ENCODE measurements at places on chromosomes 7 and 10.

DNA sequence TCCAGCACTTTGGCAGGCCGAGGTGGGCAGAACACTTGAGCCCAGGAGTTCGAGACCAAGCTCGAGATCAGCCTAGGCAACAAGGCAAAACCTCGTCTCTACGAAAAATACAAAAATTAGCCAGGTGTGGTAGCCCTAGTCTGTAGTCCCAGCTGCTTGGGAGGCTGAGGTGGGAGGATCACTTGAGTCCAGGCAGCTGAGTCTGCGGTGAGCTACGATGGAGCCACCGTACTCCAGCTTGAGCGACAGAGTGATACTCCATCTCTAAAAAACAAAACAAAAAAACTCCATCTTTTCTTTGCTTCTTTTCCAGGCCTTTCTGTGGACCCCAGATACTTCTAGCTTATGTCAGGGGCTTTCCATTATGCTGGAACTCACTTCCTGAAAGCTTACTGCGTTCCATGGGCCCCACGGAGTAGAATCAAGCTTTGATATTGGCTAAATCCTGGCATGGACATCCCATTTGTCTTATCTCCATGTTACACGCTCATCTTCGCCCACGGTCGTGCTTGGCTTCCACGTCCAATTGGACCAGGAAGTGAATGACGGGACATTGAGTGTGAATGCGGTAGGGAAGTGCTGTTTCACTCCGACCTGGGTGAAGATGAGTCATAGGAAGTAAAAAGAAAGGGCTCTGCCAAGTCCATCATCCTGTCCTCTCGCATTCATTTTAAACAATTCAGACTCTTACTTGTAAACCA, 45.7 kb downstream of the FAM171A1 start:
- DNase-seq = no peak

- DNase-seq = no peak
These were observed 275.6 kb upstream of the FOXK1 start for GRCh38 chr7:4406288-4407058.

- DNase-seq = peak; percentile 17
These were observed 70.2 kb upstream of the FERD3L start for GRCh38 chr7:19215412-19215811.

DNA sequence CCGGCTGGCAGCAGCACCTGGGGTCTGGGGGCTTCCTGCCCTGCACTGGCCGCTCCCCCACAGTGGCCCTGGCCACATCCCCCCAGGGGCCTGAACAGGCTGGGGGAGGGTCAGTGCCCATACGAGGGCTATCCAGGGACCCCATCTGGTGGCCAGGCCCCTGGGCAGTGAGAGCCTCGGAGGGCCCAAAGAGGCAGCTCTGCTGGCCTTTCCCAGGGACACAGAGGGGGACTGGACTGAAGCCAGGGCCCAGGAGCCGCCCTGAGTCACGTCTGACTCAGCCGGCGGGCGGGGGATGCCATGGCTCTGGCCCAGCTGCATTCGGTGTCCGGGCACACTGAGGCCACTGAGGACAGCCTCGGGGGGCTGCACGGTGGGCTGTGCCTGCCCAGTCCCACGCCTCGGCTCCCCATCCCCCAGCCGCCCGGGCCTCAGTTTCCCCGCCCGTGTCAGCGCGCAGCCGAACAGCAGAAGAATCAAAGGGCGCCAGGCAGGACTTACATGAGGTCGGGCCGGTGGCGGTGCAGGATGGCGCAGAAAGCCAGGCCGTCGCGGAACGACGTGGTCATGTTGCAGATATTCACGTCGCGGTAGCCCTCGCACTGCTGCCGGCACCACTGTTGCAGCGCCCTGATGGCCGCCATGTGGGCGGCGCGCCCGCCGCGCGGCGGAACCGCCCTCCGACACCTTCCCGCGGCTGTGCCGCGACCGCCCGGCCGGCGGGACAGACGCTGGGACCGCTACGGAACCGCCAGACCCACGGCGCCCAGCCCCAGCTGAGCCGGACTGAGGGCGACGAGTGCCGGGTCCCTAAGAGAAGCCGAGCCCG, at the start of gene MICALL2:
TSS of gene MICALL2 (minus strand) at position 788 of the 829 bp plus-strand sequence. CDS start at position 644, 144 bp downstream.
- DNase-seq = peak; percentile 55

GRCh38 chr7:46123-46829, 146.1 kb upstream of the FAM20C start:
- DNase-seq = no peak

DNA sequence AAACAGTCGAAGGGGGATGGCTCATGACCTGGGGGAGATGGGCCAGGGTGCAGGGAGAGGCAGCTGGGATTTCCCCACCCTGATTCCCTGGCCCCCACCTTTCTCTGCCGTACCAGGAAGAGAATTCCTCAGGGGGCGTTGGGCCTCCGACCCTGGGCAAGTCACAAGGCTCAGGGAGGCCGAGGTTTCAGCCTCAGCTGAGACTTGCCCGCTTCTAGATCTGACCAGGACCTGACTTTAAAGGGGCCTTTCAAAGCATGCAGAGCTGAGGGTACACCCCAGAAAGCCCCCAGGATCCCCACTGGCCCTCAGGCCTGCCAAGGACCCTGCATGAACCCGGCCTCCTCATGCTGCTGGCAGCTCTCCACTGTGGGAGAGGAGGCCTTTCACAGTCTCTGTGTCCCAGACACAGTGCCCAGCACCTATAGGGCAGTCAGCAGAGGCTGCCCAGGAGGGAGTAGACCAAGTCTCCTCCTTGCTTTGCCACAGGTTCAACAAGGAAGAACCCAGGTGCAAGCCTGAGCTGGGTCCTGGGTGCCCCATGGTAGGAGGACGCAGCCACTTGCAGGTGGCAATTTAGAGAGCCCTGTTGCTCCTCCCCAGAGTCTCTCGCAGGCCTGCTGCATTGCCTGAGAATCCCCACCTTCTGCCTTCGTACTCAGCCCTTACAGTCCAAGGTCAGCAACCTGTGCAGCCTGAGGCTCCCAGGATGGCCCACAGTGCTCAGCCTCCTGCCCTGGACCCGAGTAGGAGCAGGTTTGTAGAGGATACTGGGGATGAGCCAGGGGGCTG, 89.3 kb downstream of the CHST15 start:
- DNase-seq = no peak

DNA sequence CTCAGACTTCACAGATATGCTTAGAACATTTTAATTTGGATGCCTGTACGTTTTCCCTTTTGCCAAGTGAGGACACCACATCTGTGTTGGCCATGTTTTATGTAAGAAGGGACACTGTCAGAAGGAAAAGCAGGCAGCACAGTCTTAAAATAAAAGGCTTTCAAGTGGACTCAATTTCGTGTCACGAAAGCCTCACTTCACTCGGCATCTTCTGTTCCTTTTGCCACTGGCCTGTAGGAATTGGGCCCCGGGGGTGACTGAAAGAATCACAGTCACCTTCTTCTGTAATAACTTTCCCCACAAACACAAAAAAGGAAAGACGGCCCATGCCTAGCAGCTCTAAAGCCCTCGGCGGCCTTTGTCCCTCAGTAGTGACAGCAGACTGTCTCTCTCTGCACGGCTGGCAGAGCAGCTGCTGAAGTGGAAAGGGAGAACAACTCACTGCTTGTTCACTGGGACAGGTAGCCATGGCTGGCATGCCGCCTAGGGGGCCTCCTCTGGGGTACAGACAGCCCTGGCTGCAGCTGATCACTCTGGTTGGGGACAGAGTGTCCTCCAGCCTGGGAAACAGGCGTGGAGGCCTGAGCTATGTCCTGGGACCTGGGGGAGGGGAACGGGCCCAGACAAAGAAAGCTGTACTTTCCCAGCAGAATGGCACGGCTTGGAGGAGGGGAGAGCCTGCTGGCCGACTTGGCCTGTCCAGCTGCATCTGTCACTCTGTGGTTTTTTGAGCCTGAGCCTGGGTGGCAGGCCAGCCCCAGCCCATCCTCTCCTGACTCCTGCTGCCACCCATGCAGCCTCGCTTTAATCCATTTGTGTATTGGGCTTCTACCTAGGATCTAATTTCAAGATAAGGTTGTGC, 4.4 kb downstream of the RASSF4 start:
- peak; percentile 89 for DNase-seq

GRCh38 chr10:113663142-113663541, 699 bp downstream of the NRAP start:
- DNase-seq = no peak

GRCh38 chr10:21463436-21463835, 62.0 kb downstream of the SKIDA1 start:
- no peak for DNase-seq

DNA sequence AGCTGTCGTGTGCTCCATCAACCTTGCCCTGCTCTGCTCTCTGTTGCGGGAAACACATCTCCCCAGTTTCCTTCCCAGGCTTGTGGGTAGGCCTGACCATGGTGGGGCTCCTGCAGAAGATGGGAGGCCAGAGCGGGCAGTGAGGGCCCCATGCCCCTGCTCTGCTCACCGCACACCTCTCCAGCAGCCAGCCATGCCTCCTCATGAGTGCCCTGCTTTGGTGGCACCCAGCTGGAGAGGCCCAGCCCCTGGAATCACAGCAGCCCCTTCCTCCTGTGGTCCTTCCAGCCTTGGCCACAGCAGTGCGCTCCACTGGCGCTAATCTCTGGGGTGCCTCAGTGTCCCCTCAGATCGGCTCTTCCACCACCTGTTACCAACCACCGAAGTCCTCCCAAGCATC, 4.2 kb upstream of the OPN4 start:
- DNase-seq = no peak

DNA sequence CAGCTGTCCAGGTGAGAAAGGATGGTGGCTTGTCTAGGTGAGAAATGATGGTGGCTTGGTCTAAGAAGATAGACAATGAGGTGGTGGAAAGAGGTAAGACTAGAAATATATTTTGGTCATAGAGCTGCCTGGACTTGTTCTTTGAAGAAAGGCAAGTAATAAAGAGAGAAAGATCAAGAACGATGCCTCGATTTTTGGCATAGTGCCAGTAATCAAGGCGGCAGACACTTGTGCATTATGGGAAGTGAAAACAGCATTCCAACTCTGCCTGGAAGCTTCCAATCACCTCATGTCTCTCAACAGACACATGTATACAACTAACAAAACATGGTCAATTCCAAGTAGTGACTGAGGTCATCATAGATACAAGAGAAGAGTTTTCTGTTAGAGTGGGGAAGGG, 423.8 kb upstream of the NRP1 start:
- no peak for DNase-seq

DNA sequence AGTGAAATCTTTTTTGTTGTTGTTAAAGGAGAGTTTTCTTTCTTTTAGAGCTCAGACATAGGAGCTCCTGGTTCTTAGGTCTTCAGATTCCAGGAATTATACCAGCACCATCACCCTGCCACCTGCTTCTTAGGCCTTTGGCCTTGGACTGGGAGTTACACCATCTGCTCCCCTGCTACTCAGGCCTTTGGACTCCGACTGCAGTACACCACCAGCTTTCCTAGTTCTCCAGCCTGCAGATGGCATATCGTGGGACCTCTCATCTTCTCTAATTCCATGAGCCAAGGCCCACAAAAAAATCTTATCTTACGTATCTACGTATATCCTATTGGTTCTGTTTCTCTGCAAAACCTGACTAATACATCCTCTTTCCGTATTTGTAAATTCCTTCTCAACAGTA, 5.1 kb upstream of the TACC2 start:
- no peak for DNase-seq

- DNase-seq = no peak
These were observed 2.1 kb downstream of the NANOS1 start for GRCh38 chr10:119031496-119032059.

DNA sequence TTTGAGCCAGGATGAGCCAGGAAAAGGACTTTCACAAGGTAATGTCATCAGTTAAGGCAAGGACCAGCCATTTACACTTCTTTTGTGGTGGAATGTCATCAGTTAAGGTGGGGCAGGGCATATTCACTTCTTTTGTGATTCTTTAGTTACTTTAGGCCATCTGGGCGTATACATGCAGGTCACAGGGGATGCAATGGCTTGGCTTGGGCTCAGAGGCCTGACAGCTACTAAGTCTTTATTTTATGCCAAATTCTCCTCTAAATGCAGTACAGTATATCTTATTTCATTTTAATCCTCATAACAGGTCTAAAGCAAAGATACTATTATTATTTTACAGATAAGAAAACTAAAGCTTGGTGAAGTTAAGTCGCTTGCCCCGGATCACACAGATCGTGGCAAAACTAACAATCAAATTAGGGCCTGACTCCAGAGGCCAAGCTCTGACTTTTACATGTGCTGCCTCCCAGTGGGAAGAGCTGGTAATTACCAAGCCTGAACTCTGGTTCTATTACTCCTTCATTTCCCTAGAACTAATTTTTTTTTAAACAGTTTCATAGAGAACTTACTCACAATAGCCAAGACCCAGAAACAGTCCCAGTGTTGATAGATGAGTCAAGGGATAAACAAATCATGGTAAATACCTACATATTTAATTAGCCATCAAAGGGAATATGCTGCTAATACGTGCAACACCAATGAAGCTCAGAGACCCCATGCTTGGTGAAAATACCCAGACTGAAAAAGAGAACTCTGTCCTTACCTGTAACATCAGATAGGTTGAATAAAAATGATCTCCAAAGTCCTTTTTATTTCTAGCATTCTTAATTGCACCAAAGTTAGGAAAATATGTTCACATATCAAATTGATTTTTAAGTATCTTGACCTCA, 35.4 kb downstream of the C7orf25 start:
- peak; percentile 74 for DNase-seq

GRCh38 chr10:30125496-30125895, 66.1 kb upstream of the JCAD start:
- DNase-seq = no peak

DNA sequence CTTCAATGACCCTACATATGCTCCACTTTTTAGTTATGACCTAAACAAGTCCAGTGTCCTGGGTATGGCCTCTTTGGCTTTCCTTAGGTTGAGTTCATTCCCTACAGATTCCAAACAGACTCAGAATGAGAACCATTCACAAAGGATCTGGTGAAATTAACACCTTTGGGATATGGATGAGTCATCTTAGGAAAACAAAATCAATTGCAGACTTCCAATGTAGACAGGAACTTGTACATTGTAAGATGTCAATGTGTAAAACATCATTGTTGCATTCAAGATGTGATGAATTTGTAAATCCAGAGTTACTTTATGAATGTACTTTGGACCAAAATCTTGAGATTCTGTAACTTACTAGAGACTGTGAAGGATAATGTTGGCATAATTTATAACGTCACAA, 43.4 kb upstream of the HECTD2 start:
- DNase-seq = no peak

- peak; percentile 25 for DNase-seq
These were observed 16.3 kb downstream of the ZNF804B start for GRCh38 chr7:88775838-88776237.

GRCh38 chr10:74916283-74916682, 89.9 kb downstream of the KAT6B start:
- no peak for DNase-seq

- DNase-seq = no peak
These were observed 34.3 kb upstream of the TMEM26 start for GRCh38 chr10:61487506-61487905.

DNA sequence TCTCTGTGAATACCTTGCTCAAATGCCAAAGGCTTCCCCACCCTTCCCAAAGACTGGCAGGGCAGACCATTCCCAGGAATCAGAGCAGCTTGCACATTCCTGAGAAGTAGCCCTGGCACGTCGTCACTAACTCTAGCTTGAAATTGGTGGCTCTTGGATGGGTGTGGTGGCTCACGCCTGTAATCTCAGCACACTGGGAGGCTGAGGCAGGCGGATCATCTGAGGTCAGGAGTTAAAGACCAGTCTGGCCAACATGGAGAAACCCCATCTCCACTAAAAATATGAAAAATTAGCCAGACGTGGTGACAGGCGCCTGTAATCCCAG, 108.2 kb upstream of the MPP7 start:
- DNase-seq = no peak
